ENCODE measurements at places on chromosomes 5 and 9.

GRCh38 chr9:121698627-121699570 lies 47.5 kb downstream of the DAB2IP start:
- DNase-seq, result peak; percentile 62

DNA sequence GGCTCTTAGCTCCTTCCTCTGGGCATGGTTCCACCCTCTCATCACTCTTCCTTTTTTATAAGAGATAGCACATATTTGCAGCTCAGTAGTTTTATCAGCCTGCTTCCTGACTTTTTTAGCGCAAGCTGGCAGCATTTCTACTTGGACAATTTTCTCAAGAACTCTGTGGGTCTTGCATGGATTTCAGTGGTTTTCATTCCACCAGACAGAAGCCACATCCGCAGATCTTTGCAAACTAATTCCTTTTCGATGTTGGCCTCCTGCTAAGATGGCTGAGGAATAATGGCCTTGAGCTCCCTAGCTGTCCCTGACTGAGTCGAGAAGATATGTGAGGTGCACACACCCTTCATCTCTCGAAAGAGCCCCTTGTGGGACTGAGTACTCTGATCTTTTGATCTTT lies 49.5 kb downstream of the GALNT12 start:
- no peak for DNase-seq

GRCh38 chr5:180600554-180601041 lies 9.3 kb upstream of the SCGB3A1 start:
- no peak for DNase-seq

GRCh38 chr5:10555277-10555684 lies 8.6 kb upstream of the ANKRD33B start:
- DNase-seq, result no peak

DNA sequence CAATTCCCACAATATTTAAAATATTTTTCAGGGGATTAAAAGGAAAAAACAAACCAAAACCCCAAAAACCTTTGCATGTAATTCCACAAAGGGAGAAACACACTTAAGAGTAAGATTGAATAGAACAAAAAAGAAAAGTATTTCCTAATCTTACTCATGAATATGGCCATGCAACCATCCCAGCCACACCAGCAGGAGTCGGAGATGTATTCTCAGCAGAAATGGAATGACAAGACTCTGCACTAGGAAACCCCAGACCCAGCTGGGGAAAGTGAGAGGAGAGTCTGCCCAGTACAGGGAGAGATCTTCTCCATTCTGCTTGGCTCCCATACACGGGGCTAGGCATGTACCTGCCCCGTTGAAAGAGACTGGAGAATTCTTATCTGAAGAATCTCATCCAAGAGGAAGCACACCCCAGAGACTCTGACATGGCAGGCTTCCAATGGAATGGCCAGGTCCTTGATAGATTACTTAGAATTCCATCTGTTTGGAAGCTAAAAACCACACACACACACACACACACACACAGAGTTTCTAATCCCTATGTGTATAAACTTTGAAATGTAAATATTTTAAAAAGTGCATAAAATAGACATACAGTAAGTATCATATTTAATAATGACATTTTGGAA lies 118.8 kb downstream of the GADD45G start:
- no peak for DNase-seq

DNA sequence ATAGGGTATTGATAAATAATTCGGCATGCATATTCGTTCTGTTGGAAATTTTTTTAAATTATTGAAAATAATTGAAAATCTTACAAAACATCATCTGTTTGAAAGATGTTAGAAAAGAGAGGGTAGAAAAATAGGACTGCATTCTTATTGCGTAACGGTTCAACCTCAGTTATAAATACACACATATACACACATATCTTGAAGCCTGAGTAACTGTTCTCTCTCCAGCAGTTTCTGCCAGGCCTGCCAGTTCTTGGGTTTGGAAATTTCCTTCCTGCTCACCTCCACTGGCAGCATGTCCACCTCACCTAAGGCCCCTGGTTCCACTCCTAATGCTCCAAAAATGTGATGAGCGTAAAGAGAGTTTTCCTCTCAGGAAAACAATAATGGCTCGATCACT lies 9.1 kb downstream of the SPATA31E1 start:
- no peak for DNase-seq

DNA sequence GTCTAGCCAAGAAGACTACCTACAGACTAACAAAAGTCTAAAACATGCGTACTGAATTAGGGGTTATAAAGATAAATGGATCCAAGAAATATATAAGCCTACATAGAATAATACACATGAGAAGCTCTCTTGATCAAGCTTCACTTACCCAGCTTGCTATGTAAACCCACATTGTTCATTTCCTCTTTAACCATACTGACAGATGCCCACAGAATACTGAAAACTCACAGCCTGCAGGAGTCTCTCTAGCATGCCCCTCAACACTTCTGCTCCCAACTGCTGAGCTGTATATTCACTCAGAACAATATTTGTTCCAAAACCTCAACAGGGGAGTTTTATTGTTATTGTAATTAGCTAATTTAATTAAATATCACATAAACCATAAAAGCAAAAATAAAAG lies 52.4 kb downstream of the RFX3 start:
- DNase-seq, result no peak
